ENCODE measurements at places on chromosomes 3 and 15.

DNA sequence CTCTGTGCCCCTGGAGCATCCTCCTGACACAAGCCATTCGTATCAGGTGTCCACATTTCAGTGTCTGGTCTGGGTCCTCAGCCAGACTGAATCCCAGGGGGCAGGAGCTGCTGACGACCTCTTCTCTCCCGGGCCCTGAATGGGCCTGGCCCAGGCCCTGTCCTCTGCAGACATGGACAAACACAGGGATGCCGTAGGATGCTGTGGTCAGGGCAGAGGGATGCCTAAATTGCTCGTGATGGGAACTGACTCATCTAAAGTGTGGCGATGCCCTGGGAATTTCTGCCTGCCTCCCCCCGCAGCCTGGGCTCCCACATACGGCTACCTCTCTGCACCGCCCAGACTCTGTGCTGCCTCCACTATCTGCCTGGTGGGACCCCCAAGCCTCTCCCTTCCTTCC lies 58.5 kb upstream of the CTSH start:
- no peak for DNase-seq

DNA sequence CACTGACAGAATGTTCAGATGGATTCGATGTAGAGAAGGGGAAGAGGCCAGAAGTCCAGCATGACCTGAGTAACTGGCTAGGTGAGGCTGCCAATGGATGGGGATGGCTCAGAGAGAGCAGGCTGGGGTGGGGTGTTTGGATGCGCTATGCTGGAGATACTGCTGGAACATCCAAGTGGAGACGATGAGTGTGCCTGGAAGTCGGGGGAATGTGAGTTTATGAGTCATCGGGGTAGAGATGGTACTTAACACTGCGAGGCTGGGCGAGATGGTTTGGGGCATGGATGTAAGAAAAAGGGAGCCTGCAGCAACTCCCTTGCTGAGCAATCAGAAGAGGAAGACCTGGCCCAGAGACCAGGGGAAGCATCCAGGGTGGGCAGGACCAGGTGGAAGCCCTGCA lies 180.7 kb downstream of the SLCO3A1 start:
- no peak for DNase-seq

DNA sequence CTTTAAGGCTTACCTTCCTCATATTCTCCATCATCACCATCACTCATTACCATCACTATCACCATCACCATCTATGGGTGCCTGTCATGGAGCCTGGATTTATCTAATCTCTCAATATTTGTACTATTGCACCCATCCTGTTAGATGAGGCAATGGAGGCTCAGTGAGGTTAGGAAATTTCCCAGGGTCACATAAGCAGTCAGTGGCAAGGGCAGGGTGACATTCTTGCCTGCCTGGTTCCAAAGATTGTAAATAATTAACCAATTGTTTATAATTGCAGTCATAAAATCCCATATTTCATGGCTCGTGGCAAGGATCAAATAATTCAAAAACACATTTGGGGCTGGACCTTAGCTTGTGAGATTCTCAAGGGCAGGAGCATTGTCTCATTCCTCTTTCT lies 55.2 kb downstream of the MGLL start:
- no peak for DNase-seq

DNA sequence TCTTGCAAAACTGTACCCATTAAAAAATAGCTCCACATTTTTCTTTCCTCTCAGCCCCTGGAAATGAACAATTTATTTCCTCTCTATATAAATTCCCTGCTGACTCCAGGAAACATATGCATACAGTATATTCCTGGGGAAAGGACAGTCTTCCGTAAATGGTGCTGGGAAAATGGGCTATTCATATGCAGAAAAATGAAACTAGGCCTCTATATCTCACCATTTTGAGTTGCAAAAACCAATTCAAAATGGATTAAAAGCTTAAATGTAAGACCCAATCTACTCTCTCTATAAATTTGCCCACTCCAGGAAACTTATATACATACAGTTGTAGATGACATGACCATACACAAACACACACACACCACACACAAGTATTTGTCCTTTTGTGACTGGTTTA lies 85.9 kb upstream of the GPR149 start:
- DNase-seq: no peak

DNA sequence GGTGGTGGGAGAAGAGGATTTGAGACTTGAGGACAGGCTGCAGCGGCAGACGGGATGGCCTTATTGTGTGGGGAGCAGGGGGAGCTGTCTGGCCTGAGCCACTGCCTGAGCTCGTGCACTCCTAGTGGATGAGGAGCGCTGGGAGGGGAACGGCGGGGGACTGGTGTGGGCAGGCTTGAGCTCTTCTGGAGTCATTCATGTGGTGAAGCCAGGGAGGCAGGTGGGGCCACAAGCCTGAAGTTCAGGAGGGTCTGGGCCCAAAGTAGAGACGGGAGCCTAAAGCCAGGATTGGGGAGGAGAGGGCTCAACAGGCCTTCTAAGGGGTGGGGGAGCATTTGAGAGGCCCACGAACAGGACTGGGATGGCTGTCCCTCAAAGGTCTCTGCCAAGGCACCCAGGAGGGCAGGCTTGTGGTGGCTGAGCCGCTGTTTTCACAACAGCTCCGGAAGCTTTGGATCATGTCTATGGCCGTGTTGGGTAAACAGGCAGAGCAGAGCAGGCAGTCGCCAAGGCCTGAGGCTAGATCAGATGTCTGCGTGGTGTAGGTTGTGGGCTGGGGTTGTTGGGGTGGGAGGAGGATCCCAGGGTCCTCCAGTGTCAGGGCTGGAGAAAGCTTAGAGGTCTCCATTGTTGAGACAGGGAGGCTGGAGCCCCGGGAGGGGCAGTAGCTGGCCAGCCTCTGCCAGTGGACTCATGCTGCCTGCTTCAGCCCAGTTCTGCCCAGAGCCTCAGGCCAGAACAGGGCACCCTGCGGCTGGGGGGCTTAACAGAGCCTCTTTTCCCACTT lies 8.2 kb downstream of the PRKCD start:
- no peak for DNase-seq

Measured in amygdala (tissue), 56 donors.